ENCODE measurements at places on chromosomes 6 and 20.

- DNase-seq, result no peak
Observed at GRCh38 chr6:63734923-63735322, 99.3 kb downstream of the PHF3 start.

- DNase-seq, result peak; percentile 78
Observed at GRCh38 chr6:26312501-26313397, 52.2 kb upstream of the BTN3A2 start.

DNA sequence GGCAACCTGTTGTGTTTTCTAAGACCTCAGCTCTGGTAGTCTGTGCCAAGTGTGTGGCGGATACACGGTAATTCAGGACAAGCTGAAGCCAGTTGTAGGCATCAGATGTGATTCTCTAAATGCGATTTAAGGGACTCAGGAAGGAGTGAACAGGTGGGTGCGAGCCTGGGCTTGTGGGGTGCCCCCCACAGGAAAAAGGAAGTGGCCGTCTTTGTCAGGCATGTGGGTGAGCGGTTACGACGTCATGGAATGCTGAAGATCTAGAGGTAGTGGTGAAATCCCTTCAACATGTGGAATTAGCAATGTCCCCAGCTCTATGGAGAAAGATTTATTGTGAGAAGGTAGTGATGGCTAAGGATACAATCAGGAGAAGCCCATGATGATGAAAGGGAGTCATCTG is 95.1 kb upstream of the EXOC2 start:
- no peak for DNase-seq

- DNase-seq, result no peak
Observed at GRCh38 chr6:123094795-123095194, 98.8 kb downstream of the CLVS2 start.

DNA sequence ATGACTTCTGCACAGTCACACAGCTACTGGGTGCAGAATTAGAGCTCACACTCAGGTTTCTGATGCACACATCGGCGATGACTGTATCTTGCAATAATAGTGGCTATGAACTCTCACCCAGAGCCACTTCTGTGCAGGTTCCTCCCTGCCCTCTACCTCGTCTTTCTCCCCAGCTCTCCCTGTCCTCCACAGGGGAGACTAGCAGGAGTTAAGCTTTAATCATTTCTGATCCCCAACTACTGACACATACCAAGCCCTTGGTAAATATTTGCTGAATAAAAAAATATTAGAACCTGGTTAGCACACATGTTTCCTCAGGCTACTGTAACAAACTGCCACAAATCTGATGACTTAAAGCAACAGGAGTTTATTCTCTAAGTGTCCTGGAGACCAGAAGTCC is 222.7 kb upstream of the FOXA2 start:
- no peak for DNase-seq

- no peak for DNase-seq
Observed at GRCh38 chr6:36636687-36637418, 41.7 kb upstream of the CDKN1A start.

DNA sequence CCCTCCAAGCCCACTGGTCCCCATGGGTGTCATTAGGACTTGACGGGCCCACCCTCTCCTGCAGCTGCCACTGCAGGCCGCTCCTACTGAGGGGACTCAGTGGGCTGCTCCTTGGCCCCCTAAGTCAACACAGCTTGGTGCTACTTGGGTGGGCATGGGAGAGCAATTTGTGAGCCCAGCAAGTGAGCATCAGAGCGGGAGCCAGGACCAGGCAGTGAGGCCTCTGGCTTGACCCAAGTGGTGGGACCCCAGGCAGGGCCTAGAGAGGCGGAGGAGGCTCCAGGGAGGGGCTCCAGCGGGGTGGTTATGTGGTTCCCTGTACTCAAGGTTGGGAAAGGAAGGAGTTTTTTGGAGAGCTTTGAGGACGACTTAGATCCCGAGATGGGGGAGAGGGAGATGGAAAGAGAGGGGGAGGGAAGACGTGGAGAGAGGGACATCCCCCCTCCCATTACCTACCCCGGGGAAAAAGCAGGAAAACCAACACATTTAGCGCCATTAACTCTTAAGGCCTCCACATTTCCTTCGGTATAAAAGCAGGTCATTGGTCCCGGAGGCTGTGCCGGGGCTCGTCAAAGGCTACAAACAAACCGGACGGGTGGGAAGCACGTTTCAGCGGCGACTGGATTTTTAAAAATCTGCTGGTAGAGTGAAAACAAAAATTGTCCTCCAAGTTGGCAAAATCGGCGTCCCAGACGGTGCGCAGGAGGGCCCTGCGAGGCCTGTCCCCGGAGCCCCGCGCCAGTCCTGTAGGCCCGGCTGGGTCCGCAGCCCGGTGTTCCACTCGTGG is 8.8 kb downstream of the FOXC1 start:
- DNase-seq, result no peak

DNA sequence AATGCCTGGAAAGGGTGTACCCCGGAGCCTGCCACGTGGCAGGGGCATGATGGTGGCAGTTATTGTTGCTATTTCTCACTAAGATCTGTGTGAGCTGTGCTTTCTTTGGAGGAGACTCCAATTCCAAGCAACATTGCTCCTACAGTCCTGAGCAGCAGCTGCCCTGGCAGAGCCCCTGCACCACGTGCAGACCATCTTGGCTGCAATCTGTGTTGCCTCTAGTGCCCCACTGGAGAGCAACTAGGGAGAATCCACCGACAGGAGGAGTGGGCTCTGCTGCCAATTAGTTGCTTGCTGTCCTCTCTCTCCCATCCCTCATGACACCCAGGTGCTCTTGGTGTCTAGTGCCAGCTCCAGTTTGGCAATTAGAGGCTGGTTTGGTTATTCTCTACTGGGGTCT is 116.0 kb downstream of the PXDC1 start:
- DNase-seq, result no peak

DNA sequence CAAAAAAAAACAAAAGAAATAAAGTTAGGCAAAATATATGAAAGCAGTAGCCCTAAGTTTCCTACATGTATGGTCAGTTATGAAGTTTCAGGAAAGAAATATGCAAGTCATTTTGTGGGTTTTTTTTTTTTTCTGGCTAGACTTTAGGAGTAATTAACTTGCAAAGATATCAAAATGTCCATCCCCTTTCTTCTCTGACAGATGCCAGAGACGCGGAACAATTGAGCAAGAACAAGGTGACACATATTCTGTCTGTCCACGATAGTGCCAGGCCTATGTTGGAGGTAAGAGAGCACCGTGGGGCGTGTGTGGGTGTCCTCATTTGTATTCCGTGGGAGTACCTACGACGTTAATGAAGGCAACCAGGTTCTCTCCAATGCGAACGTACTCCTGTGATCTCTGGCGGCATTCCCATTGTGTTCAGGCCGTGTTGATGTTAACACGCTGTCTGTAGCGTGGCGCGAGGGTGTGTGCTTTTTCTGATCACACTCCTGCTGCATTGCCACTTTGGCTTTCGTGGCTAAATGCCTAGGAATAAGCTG is 19.5 kb downstream of the DUSP22 start:
- DNase-seq, result no peak

- no peak for DNase-seq
Observed at GRCh38 chr6:39625209-39625608, 100.0 kb downstream of the KIF6 start.

DNA sequence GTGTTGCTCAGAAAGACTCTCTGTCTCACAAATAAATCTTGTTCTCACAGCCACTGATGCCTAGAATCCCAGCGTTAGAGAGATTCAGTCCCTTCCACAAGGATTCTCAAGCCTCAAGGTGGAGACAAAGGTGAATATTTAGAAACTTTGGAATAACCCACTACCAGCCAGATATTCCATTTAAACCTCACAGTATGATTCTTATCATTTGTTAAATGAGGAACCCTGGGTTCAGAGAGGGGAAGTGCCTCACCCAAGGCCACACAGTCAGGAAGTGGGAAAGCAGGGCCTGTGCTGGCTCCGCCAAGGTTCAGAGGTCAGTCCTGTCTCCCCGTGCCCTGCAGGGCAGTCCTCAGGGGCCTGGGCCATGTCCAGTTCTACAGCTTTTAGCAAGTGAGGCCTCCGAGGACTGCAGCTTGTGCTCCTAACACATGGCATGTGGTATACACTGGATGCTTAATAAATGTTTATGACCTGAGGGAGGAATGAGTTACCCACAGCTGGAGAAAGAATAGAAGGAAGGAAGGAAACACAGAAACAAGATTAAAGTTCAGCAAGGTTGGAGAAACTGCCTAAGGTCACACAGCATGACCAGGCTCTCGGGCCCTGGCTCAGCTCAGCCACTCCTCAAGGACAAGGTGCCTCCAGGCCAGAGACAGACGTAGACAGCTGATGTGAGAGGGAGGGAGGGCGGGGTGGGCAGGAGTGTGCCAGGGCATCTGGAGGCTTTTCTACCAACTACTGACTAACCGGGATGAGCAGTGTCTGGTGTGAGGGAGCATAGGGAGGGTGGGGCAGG is 3.9 kb upstream of the TGM2 start:
- no peak for DNase-seq

GRCh38 chr20:4545526-4545925 is 176.2 kb upstream of the PRND start:
- DNase-seq, result no peak

DNA sequence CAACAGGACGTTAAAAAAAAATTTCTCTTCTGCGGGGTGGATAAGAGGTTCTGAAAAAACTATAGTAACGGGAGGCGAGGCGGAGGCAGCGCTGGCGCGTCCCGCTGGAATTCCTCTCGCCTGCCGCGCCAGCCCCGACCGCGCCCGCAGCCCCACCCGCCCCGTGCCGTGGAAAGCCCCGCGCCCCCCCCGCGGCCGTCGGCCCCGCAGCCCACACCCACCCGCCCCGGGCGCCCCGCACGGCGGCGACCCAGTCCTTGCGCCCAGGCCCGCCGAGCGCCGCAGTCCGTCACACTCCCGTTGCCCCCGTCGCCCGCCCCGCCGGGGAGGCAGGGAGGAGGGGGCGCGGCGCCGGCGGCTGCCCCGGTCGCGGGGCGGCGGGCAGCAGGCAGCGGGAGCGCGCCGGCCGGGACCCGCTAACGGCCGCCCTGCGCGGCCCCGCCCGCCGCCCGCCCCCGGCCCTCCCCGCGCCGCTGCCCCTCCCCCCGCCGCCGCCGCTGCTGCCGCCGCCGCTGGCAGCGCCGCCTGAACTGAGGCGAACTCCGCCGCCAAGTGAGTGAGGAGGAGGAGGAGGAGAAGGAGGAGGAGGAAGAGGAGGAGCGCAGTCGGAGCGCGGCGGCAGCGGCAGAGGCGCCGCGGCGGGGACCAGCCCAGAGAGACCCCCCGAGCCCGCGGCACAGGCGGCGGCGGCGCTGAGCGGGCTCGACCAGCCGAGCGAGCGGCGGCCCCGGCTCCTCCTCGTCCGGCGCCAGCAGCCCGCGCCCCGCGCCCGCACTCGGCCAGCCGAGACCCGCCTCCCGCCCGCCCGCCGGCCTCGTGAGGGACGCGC is at the start of gene QKI:
TSS of gene QKI (plus strand) at position 602 of the 829 bp plus-strand sequence. CDS start 476 bp downstream, outside the sequence.
- DNase-seq, result peak; percentile 76

DNA sequence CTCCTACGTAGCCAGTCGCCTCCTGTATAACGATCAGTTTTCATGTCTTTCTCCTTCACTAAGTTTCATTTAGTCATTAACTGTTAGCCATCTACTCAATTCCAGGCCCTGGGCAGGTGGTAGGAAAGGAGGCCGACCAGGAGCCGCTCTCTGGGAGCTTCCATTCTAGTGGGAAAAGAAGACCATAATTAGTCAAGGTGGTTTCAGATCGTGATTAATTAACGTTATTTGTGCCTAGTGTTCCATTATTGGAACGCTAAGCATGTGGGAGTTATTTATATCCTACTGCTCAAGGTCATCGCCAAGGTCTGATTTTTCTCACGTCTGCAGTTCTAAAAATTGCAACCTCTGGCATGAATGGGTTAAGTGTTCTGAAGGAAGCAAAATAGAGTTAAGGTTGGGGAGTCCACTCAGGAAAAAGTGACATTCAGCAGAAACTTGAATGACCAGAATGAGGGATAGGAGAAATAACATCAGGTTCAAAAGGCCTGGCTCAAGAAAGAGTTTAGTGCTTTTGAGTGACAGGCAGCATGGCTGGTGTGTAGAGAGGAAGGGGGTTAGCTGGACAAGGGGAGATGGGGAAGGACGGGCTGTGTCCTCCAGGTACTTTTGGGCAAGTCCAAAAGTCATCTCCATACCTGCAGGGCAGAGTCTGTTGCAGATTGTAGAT is 812 bp downstream of the SLC9A8 start:
- DNase-seq, result no peak

DNA sequence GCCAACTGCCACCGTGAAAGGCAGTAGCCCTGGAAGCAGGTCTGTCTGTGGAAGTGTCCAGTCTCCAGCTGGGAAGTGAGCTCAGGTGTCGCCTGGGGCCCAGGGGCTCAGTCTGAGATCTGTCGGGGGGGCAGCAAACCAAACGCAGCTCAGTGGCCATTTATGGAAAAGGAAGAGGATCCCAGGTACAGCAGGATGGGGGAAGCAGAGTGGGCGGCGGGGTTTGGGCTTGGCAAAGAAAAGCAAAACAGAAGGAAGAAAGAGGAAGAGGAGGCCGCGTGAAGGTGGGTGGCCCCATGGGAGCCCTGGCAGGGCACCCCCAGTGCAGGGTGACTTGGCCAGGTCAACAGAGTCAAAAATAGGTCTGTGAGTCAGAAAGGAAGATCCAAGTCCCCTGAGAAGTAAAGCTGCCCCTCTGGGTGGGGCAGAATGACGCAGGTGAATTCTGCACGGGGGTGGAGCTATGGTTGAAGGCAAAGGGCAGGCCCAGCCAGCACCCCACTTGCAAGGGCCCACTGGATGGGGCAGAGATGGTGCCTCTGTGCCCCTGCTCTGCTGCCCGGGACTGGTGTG is 5.3 kb downstream of the PXDC1 start:
- no peak for DNase-seq

DNA sequence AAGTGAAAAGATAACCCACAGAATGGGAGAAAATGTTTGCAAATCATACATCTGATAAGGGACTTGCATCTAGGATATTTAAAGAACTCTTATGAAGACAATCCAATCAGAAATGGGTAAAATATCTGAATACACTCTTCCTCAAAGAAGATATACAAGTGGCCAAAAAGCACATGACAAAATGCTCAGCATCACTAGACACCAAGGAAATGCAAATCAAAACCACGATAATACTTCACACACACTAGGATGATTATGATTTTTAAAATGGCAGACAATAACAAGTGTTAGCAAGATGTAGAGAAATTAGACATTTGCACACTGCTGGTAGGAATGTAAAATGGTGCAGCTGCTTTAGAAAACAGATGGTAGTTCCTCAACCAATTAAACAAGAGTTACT is 34.8 kb upstream of the SIRT5 start:
- DNase-seq, result no peak

DNA sequence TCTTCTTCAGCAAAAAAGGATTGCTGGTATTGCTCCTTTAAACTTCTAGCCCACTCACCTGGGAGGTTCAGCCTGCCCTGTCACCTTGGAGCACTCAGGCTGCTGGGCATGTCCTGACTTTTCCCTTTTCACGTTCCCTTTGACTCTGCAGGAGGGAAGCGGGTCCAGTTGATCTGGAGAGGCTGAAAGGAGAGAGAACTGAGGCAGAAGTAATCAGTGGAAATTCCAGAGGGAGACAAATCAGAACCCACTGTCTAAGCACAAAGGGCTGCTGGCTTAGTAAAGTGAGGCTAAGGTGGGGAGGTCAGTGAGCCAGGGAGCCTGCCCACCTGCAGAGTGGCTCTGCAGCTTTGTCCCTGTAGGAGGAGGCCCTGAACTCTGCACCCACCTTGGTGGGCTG is 9.7 kb upstream of the SYNDIG1 start:
- DNase-seq, result no peak

GRCh38 chr6:15626878-15627674 is 35.8 kb downstream of the DTNBP1 start:
- DNase-seq, result no peak

GRCh38 chr20:41167481-41168253 is 30.3 kb downstream of the PLCG1 start:
- DNase-seq, result no peak

All from nephron progenitor cell (in vitro differentiated cells).